SJSA1 (cell line): ENCODE measurements at places on chromosomes 3 and 15.

DNA sequence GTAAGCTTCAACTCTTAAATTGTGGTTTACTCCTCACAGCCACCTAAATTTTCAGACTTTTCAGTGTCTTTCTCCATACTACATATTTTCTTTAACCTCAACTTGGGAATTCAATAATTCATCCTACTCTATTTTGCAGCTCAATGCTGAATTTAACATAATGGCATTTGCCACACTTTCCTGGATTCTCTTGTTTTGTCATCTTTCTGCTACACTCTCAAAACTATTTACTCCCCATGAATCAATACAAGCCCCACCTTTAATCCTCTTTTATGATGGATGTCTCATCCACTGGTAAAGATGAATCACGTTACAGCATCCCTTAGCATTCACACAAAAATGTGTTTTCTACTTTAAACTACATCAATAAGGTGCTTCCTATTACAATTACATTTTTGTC, 19.6 kb upstream of the CHMP2B start:
- no peak for DNase-seq

DNA sequence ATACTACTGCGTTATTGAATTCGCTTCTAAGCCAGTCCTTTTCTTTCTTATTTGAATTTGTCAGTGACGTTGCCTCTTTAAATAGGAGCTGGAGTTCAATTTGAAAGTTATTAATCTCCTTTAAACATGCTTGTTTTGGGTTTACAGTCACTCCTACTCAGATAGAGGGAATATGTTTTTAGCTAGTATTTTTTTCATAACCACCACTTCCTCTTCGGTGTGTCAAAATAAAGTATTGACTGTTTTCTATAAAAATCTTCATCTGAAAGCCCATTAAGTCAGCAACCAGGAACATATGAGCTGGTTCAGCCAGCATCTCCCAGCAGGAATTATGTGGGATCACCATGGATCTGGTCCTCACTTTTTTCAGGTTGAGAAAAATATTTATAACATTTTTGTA, 772.9 kb downstream of the DIPK2A start:
- no peak for DNase-seq

DNA sequence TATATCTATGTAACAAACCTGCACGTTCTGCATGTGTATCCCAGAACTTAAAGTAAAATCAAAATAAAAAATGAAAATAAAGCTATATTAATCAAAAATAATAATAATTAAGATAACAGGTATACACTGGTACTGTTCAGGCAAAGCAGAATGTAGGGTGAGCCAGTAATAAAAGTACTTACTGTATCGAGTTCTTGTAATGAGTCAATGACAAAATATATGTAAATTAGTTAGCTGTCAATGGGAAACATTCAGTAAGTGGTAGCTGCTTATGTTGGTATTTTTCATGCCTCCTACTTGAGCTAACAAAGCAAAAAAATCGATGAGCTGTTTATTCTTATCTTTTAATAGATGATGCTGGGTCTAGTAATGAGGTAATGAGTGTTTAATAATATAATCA, 93.2 kb downstream of the GBE1 start:
- DNase-seq, result no peak

DNA sequence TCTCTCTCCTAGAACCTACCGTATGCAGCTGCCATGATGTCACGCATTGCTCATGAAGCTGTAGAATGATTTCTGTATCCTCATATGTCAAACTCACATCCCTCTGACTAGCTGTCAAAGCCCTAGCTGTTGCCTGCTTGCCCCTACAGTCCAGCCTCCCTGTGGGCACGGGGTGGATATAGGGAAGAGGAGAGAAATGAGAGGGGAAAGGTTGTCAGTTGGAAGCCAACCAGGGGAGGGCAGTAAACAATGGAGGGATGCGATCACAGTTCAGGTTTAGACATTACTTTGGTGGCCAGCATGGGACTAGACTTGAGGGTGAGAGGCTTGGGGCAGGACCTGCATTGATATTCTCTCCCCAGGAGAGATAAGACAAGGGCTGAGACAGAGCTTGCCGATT, 1.7 kb upstream of the HDGFL3 start:
- DNase-seq, result no peak

GRCh38 chr3:172869784-172870518, 119.4 kb downstream of the ECT2 start:
- no peak for DNase-seq

GRCh38 chr3:53416530-53416929, 69.2 kb upstream of the DCP1A start:
- no peak for DNase-seq

DNA sequence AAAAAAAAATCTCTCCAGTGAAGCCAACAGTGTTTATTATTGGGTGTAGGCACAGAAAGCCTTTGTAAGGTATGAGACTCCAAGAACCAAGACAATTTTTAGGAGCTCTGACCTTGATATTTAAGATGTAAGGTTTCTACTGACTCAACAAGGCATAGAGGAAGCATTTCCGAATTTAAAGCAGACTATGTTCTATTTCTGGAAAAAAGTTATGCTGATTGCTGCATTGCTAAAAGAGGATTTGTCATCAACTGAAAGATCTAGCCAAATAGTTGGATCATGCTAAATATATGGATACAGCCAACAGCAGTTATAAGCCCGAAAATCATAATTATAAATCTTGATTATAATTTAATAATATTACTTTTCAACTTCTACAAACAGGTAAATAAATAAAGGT, 53.3 kb upstream of the MELTF start:
- no peak for DNase-seq

GRCh38 chr3:116050311-116050915, 394.9 kb downstream of the LSAMP start:
- no peak for DNase-seq
